Astrocyte (in vitro differentiated cells and primary cell): ENCODE measurements at places on chromosomes 13 and 19. TPM values are rescaled to one million over a fixed set of nuclear protein-coding genes. Genes with fewer than 3 reads are reported as not detected.

- H3K27ac ChIP-seq: no peak overlapping the region
- no peaks in the 10 kb centered on the region for H3K4me1 ChIP-seq
- no peaks in the 10 kb centered on the region for H3K36me3 ChIP-seq
- no peak for DNase-seq
- H3K4me3 ChIP-seq: no peak overlapping the region
- H3K27me3 ChIP-seq: peaks cover 2% of the 10 kb centered on the region
Measured at GRCh38 chr19:51179256-51179655, 37.2 kb downstream of the SIGLEC7 start.

GRCh38 chr13:114135731-114136171 is 3.3 kb upstream of the RASA3 start:
- no peak overlapping the region for H3K4me3 ChIP-seq
- DNase-seq: peak; percentile 31
- H3K27me3 ChIP-seq: no peaks in the 10 kb centered on the region
- H3K27ac ChIP-seq: no peak overlapping the region

DNA sequence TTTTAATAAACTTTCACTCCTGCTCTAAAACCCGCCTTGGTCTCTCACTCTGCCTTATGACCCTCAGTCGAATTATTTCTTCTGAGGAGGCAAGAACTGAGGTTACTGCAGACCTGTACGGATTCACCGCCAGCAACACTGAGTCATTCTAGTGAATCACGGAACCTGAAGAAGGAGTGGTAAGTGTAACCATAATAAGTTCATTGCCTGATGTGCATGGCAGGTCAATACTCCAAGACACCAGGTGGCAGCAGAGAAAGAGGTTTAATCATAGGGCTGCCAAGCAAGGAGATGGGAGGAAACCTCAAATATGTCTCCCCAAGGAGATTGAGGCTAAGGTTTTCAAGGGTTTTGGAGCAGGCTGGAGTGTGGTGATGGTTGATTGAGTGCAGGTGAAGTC is 204.3 kb upstream of the IPO5 start:
- no peaks in the 10 kb centered on the region for H3K4me1 ChIP-seq
- H3K27me3 ChIP-seq: no peaks in the 10 kb centered on the region
- H3K4me3 ChIP-seq: no peak overlapping the region
- peak; percentile 2 for DNase-seq
- H3K36me3 ChIP-seq: no peaks in the 10 kb centered on the region

GRCh38 chr19:1292419-1293151 is 6.9 kb downstream of the EFNA2 start:
- H3K27ac ChIP-seq: no peak overlapping the region
- H3K4me3 ChIP-seq: no peak overlapping the region
- H3K36me3 ChIP-seq: no peaks in the 10 kb centered on the region
- peaks cover 2% of the 10 kb centered on the region for H3K4me1 ChIP-seq
- peaks cover 2% of the 10 kb centered on the region for H3K27me3 ChIP-seq

- H3K36me3 ChIP-seq: no peaks in the 10 kb centered on the region
- no peak overlapping the region for H3K4me3 ChIP-seq
- H3K27ac ChIP-seq: no peak overlapping the region
Measured at GRCh38 chr13:46622630-46623256, 69.8 kb downstream of the LRCH1 start.

GRCh38 chr19:51448011-51448410 is 10.2 kb downstream of the SIGLEC8 start:
- H3K4me3 ChIP-seq: no peak overlapping the region
- H3K27ac ChIP-seq: no peak overlapping the region

DNA sequence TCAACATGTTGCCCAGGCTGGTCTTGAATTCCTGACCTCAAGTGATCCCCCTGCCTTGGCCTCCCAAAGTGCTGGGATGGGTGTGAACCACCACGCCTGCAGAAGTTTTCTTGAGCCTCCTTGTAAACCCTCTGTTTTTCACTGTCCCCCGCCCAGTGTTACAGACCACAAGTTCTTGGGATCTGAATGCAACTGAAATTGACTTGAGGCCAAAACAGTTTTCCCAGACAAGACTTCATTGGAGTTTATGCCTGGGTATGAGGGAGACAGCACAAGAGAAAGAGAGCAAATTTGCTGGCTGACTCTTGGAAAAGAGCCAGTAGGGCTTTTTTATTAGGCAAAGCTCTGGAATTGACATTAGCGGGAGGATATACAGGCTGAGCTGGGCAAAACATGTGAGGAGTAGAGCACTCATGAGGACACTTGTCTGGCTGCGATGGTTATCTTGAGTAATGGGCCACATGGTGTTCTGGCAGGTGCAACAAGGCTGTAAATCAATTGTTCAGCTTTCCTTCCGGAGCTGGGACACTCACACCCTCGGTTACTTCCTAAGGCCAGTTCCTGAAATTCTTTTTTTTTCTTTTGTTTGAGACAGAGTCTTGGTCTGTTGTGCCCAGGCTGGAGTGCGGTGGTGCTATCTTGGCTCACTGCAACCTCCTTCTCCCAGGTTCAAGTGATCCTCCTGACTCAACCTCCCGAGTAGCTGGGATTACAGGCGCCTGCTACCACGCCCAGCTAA is 12.7 kb upstream of the HNRNPL start:
- peaks cover 5% of the 10 kb centered on the region for H3K4me1 ChIP-seq
- no peaks in the 10 kb centered on the region for H3K36me3 ChIP-seq
- H3K27me3 ChIP-seq: no peaks in the 10 kb centered on the region
- no peak overlapping the region for H3K4me3 ChIP-seq

DNA sequence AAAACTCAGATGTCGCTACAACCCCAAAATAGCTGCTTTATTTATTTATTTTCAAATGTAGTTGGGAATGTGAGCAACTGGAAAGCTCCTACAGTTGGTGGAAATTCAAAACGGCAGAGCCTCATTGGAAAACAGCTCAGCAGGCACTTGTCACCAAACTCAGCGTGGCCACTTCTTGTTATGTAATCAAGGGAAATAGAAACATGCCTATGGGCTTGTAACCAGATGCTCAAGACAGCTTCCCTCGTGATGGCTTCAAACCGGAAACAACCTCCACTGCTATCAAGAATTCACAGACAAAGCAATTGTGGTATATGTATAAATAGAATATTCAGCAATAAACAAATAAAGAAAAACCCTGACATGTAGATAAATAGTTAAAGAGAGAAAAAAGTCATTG is 627.8 kb upstream of the SLC10A2 start:
- no peak for DNase-seq
- no peak overlapping the region for H3K27ac ChIP-seq
- H3K36me3 ChIP-seq: no peaks in the 10 kb centered on the region
- no peaks in the 10 kb centered on the region for H3K4me1 ChIP-seq
- H3K27me3 ChIP-seq: no peaks in the 10 kb centered on the region

DNA sequence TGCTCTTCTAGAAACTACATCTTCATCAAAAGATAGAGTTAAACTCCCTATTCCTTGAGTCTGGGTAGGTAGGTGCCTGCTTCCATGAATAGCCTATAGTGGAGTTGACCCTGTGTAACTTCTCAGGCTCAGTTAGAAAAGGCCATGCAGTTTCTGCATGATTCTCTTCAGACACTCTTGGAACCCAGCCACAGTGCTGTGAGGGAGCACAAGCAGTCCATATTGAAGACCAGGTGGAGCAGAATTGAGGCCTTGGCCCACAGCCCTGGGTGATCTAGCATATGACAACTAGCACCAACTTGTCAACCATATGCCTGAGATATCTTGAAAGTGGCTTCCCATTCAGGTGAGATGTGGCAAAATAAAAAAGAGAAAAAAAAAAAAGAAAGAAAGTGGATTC is 10.3 kb upstream of the PAN3 start:
- H3K27ac ChIP-seq: no peak overlapping the region
- no peaks in the 10 kb centered on the region for H3K36me3 ChIP-seq
- no peaks in the 10 kb centered on the region for H3K27me3 ChIP-seq
- H3K4me3 ChIP-seq: no peak overlapping the region
- H3K4me1 ChIP-seq: no peaks in the 10 kb centered on the region
- DNase-seq: no peak

- peak within 1 kb of the TSS; percentile 93 for H3K27ac ChIP-seq
- peak within 1 kb of the TSS; percentile 89 for H3K4me3 ChIP-seq
- peak; percentile 33 for DNase-seq
- peaks cover 11% of the 10 kb centered on the region for H3K4me1 ChIP-seq
Measured at GRCh38 chr19:48391100-48392005, at the start of gene KDELR1. TSS of gene KDELR1 (minus strand) at chr19:48391551. CDS start at chr19:48391358, 193 bp downstream.

GRCh38 chr19:40225440-40226305 is 816 bp downstream of the CCNP start:
- H3K27ac ChIP-seq: no peak overlapping the region
- H3K4me1 ChIP-seq: peaks cover 30% of the 10 kb centered on the region
- peaks cover 4% of the 10 kb centered on the region for H3K27me3 ChIP-seq
- H3K36me3 ChIP-seq: no peaks in the 10 kb centered on the region
- DNase-seq: no peak
- peak overlapping the region; percentile 16 for H3K4me3 ChIP-seq

- H3K27me3 ChIP-seq: no peaks in the 10 kb centered on the region
- no peak for DNase-seq
- H3K4me1 ChIP-seq: peaks cover 4% of the 10 kb centered on the region
- no peak overlapping the region for H3K4me3 ChIP-seq
Measured at GRCh38 chr13:48564056-48564455, 31.2 kb upstream of the RCBTB2 start.

- peak; percentile 79 for DNase-seq
- H3K27ac ChIP-seq: peak overlapping the region; percentile 0
- no peak overlapping the region for H3K4me3 ChIP-seq
- no peaks in the 10 kb centered on the region for H3K27me3 ChIP-seq
Measured at GRCh38 chr13:64551755-64552154, 2678.4 kb downstream of the PCDH9 start.

DNA sequence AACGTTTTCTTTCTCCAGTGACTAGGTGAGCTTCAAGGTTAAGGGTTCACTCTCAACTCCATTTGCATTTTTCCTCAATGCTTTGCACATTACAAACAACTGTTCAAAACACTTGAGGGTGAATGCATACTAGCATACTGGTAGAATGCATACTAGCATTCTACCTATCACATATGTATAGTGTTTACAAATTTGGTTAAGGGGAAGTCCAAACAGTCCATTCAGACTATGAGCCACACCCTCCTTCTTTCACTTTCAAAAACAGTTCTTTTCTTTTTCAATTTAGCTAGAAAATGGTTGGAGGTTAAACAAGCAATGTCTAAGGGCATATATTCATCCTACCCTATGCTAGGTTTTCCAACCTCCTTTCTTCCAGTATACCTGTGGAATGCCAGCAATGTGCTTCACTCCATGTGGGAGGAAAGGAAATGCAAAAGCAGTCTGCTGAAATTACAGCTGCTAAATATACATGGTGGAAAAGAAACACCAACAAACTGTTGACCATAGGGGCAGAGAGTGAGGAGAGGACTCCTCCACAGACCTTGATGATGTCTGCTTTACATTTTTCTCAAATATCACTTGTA is 102.6 kb downstream of the DOCK9 start:
- peaks cover 10% of the 10 kb centered on the region for H3K36me3 ChIP-seq
- no peak overlapping the region for H3K27ac ChIP-seq

DNA sequence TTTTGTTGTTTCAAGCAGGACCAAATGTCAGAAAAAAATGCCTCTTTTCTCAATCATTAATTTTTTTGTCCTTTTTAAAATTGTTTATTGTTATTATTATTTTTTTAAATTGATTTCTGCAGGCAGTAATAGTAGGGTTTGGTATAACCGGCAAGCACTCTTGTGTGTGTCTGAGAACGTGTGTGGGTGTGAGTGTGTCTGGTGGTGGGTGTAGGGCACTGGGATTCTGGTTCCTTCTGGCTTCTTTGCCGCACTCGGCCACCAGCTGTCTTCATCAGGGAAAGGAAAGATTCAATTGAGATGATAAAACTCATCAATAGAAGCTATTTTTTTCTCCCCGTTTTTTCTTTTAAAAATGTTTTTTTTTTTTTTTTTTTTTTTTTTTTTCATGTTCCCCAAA is 56.4 kb downstream of the IER2 start:
- H3K4me3 ChIP-seq: no peak overlapping the region
- H3K27ac ChIP-seq: no peak overlapping the region

DNA sequence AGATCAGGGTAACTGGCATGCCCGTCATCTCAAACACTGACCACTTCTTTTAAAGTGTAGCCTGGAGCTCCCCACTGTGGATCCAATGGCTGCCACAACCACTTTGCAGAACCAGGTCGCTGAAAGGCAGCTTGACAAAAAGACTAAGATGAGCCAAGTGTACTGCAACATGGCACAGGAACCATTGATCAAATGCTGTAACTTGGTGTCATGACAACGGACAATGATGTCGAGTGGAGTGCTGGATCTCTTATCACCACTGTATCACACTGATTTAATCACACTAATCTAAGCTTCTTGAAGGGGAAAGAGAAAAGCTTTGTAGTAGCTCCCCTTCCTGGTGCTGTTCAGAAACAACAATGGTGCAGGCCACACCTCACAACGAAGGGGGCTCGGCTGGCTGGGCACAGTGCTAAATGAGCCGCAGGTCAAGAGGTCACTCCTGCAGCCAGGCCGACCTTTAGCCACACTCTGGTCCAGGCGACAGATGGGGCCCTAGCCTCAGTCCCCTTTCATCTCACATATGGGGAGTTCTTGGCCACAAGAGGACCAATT is 2.2 kb upstream of the TNFRSF19 start:
- H3K4me3 ChIP-seq: no peak overlapping the region
- no peak overlapping the region for H3K27ac ChIP-seq
- H3K27me3 ChIP-seq: no peaks in the 10 kb centered on the region
- H3K36me3 ChIP-seq: no peaks in the 10 kb centered on the region
- no peak for DNase-seq

GRCh38 chr19:31300422-31300821 is 48.8 kb downstream of the TSHZ3 start:
- no peaks in the 10 kb centered on the region for H3K4me1 ChIP-seq
- no peak overlapping the region for H3K27ac ChIP-seq
- no peak for DNase-seq
- no peaks in the 10 kb centered on the region for H3K27me3 ChIP-seq

GRCh38 chr13:113835461-113836270 is 28.2 kb downstream of the GAS6 start:
- H3K4me3 ChIP-seq: no peak overlapping the region
- H3K36me3 ChIP-seq: peaks cover 4% of the 10 kb centered on the region
- H3K27ac ChIP-seq: no peak overlapping the region

DNA sequence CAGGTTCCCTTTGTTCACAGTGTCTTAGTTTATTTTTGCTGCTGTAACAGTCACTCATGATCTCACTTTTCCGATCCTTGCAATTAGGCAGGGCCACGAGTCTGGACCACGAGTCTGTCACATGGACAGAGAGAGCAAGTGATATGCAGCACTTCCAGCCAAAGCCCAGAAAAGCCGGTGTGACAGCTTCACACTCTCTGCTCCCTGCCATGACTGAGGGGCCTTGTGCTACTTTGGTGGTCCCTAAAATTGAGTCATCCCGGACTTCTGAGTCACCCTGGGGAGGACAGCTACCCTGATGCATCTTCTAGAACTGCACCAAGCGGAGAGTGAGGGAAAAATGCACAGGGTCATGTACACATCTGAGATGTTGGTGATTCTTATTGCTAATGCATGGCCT is 179.6 kb downstream of the EFNB2 start:
- no peaks in the 10 kb centered on the region for H3K27me3 ChIP-seq
- no peak for DNase-seq
- H3K27ac ChIP-seq: no peak overlapping the region
- H3K36me3 ChIP-seq: no peaks in the 10 kb centered on the region
- H3K4me1 ChIP-seq: peaks cover 15% of the 10 kb centered on the region

- H3K36me3 ChIP-seq: no peaks in the 10 kb centered on the region
- DNase-seq: peak; percentile 15
- no peaks in the 10 kb centered on the region for H3K27me3 ChIP-seq
Measured at GRCh38 chr19:11931051-11931450, 6.1 kb downstream of the ZNF700 start.

Gene CGB5
- total RNA-seq: 2.0 and 6.5 TPM in 2 replicates

Gene KLF1
- total RNA-seq: 0.17 TPM in 1 of 2 replicates, not detected in the other

Gene FAM83E
- 1.3 and 1.7 TPM in 2 replicates for total RNA-seq

Gene PEAK3
- 0.18 TPM in 1 of 2 replicates, not detected in the other for total RNA-seq

Gene GJB2
- 4.6 and 23.2 TPM in 2 replicates for total RNA-seq

Gene ZNF729
- total RNA-seq: not detected in 2 replicates

Gene KLK3
- total RNA-seq: not detected in 2 replicates

Gene PLIN5
- not detected in 2 replicates for total RNA-seq

Gene MYPOP
- 11.0 and 11.7 TPM in 2 replicates for total RNA-seq

Gene FPR3
- total RNA-seq: not detected in 2 replicates
